CD4-positive, CD25-positive, alpha-beta regulatory T cell (primary cell): ENCODE measurements at places on chromosomes 4 and X. TPM values are rescaled to one million over a fixed set of nuclear protein-coding genes. Genes with fewer than 3 reads are reported as not detected.

Gene TAF7L
- not detected for total RNA-seq

Gene PLAC8
- 70.0 TPM for total RNA-seq

Gene RPA4
- 1.9 TPM for total RNA-seq

Gene USP9X
- 101 TPM for total RNA-seq

Gene SLC16A2
- total RNA-seq = 0.15 TPM

Gene SMIM10
- total RNA-seq = not detected

Gene UGT2A1
- not detected for total RNA-seq

Gene PAGE5
- not detected for total RNA-seq

Gene MUC7
- not detected for total RNA-seq

Gene MGARP
- 0.49 TPM for total RNA-seq

Gene TRIM61
- 0.25 TPM for total RNA-seq

Gene SLIT2
- total RNA-seq = not detected

Gene MAGEA11
- not detected for total RNA-seq
